ENCODE measurements at places on chromosomes 2 and 18.
A peak's percentile ranks its signal among the peaks of the same experiment; 100 is the strongest.

GRCh38 chr2:99863236-99863902 lies 279.0 kb downstream of the AFF3 start:
- no peak for DNase-seq

- no peak for DNase-seq
Measured at GRCh38 chr2:96498021-96498431, 7.1 kb downstream of the NEURL3 start.

DNA sequence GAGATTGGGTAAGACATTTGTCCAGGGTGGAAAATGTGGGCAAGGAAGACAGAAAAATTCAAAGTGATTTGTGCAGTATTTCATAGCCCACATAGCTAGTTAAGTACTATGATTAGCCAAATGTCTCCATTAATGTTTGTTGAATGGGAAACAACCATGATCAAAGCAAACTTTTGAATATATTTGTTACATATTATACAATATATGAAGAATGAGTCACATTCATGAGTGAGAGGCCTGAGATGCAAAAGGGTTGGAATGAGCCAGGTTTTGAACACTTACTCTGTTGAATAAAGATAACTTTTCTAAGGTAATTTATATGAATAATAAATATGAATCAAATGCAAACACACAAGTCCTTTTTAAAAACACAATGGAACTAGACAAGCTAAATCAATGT lies 984.5 kb upstream of the CDH2 start:
- no peak for DNase-seq

- DNase-seq, result no peak
Measured at GRCh38 chr2:197515315-197515738, 539 bp upstream of the MOB4 start.

DNA sequence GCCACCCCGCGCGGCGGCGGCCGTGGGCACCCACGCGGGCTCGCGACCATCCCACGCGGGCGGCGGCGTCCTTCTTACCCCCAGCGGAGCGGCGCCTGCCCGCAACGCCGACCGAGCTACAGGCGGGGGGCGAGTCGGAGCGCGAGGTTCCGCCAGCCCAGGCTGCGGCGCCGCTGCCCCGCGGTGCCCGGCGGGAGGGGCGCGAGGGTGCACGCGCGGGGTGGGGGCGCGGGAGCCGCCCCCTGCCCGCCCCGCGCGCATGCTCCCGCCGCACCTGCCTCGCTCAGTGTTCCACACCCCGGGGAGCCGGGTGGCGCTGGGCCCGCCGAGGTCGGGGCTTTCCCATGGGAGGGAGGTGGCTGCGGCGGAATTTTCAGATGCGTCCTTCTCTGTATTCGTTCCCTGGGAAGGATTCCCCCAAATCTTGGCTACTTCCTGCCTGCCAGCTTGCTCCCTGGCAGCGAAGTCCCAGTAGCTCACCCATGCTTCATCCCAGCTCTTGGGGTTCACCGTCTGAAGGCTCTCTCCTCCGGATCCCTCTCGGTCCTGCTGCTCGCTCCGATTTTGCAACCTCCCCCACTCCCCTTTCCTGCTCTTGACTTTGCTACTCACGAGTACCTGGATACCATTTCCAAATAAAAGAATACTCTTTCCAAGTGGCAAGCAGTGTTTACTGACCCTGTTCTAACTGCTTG lies at the start of gene L3MBTL4:
Gene L3MBTL4 (minus strand): TSS at position 189 of the 695 bp plus-strand sequence. CDS start 103,286 bp downstream, outside the sequence.
- peak; percentile 38 for DNase-seq

DNA sequence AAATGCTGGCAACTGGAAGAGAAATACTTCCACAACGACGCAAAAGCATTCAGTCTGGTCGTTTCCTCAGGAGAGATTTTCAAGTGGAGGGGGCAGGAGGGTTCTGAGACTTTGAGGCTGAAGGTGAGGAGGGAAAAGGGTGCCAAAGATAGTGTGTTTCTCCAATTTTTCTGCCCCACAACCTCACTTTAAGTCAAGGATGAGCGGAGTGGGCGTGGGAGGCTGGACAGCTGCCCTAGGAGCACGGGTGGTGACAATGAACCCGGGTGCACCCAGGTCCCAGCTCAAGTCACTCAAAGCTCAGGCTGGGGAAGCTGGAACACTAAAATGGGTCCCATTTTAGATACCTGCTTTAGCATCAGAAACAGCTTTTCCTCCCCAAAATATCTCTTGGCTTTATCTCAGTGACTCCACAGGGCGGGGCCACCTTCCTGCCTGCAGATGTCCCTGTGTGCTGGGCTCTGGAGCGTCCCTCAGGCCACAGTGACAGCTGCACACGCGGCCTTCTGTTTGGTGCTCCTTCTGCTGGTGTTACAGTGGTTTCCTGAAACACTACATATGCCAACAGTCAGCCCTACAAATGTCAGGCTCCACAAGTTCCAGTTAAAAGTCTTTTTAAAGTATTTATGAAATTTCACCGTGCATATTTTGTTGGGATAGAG lies 1.4 kb upstream of the MBP start:
- no peak for DNase-seq

GRCh38 chr2:38602136-38602731 lies 494 bp downstream of the HNRNPLL start:
- DNase-seq, result no peak

GRCh38 chr2:80361904-80362303 lies 57.4 kb upstream of the LRRTM1 start:
- no peak for DNase-seq

DNA sequence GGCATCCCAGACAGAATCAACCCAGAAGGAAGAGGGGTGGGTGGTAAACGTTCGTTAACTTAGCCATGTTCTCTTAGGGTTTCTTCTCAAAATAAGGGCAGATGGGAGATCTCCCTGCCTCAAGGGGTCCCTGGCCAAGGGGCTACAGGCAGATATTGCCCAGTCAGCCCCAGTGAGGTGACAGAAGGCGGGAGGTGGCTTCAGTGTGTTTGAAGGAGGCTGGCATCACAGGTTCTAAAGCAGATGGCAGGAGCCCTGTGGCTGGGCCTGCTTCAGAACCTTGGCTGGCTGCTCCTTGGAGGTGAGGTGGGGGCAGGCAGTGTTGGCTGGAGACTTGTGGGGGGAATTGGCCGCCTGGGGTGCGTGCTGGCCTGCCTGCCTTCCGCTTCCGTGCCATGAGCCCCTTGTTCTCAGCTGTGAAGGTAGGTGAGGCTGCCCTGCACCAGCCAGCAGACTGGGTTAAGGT lies 23.5 kb downstream of the HPCAL1 start:
- DNase-seq, result no peak

- peak; percentile 63 for DNase-seq
Measured at GRCh38 chr2:187842978-187843847, 289.0 kb upstream of the TFPI start.

- DNase-seq, result no peak
Measured at GRCh38 chr2:16005389-16005788, 65.0 kb downstream of the MYCN start.

- no peak for DNase-seq
Measured at GRCh38 chr2:109171444-109172334, 42.7 kb downstream of the SH3RF3 start.

DNA sequence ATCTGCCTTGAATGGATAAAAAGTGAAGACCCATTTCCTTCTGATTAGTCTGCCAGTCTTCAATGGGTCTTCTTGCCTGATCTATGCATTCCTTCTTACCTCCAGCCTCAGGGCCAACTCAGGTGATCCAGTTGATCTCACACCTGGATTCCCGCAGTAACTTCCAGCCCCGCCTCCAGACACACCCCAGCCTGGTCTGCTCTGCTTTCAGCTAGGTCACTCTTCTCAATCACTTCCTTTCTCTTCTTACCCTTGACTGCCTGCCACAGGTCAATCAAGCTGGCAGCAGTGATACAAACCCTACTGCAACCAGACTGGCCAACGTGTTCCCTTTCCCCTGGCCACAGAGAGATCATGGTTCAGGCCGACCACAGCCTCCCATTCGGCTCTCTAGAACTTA lies 263.6 kb downstream of the ZNF516 start:
- DNase-seq, result no peak

DNA sequence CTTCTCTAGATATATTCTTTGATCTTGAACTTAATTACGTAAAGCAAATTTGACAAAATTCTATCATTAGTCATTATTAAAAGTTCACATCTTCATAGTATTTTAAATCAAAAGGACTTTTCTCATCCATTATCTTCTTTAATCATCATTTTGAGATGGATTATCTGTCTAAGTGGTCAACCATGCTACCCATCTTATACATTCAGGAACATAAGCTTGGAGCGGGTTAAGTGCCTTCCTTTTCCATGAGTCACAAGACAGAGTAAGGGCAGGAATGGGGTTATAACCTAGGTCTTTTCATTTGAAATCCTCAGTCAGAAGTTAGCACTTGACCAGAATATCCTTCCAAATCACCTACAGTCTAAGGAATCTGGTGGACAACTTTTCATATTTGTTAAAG lies 297.1 kb downstream of the TCF4 start:
- DNase-seq, result no peak

DNA sequence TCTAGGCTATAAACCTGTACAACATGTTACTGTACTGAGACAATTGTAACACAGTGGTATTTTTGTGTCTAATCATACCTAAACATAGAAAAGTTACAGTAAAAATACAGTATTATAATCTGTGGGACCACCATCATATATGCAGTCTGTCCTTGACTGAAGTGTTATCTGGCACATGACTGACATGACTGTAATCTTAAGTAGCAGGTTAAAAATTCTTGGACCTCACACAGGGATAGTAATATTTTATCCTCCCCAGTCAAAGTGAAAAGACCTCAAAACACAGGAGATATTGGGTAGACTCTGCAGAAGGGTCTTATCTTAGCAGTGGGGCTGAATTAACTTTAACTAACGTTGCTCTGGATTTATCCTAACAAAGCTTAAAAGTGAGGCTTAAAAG lies 4.9 kb upstream of the SCN9A start:
- no peak for DNase-seq

DNA sequence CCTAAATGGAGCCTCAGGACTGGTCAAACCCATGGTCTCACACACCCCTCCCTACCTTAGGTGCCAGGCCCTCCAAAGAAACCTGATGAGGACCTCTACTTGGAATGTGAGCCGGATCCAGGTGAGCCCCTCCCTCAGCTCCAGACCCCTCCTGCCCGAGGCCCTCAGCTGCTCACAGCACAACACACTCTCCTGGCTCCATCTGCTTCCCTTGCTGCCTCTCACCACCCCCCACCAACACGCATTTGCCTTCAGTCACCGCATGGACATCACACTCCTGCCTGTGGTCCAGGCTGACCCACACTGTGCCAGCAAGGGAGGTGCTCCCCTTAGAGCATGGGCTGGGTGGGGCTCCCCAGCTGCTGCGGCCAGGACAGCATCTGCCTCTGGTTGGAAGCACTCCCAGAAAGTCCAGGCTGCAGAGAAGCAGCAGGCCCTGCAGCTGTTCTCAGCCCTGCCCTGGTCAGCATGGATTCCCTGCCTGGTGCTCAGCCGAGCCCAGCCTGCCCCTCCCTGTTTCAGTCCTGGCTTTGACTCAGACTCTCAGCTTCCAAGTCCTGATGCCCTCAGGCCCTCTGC lies 15.1 kb downstream of the SH2D6 start:
- DNase-seq, result peak; percentile 97

- DNase-seq, result no peak
Measured at GRCh38 chr2:203989521-203989920, 53.0 kb downstream of the ICOS start.

GRCh38 chr2:30287857-30288513 lies 56.7 kb downstream of the LBH start:
- DNase-seq, result no peak

DNA sequence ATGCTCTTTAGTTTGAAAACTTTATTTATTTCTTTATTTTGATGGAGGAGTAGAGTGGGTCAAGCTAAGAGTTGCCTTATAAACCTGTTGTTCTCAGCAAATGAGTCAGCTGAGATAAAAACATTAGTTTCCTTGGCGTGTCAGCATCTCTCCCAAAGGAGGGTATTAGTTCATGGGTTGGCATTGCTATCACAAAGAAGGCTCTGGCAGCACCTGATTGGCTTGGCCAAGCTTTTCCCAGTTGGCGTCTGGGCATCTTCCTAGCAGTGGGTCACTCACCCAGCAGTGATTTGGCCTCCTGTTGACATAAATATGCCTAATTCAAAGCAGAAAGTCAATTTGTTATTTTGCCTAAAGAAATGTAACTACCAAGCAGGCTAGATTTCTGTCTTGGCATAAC lies 200.7 kb upstream of the TNP1 start:
- no peak for DNase-seq

DNA sequence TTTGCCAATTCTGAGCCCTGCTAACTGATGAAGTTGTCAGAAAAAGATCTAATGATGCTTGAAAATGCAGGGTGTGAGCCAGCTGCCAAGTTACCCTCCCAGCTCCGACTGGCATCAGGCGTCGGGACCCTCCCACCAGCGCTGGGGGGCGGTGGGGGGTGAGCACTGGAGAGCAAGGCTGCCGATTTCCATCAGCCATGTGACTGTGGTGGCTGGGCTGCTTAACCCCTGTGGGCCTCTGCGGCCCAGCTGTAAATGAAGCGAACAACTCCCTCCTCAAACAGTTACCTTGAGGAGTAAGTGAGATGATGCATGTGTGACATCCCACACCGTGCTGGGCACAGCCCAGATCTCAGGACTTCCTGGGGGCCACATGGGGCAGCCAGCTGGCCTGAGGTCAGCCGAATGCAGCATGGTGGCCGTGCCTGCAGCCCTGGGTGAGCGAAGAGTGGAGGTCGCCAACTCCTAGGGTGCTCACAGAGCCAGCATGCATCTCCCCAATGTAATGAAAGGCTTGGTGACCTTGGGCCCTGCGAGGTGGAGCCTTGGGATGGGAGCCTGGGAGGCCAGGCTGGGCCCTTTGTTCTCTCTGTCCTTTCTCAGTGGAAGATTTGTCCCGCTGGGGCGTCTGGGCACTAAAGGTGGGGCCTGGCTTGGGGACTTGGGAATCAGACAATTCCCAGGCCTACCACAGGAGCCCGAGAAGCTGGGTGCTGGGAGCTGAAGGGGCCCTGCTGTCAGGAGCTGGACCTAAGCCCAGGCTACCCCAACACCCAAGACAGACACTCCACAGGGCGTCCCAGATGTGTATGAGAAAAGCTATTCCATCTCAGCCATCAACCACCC lies 25.1 kb downstream of the CIB4 start:
- DNase-seq, result peak; percentile 56

DNA sequence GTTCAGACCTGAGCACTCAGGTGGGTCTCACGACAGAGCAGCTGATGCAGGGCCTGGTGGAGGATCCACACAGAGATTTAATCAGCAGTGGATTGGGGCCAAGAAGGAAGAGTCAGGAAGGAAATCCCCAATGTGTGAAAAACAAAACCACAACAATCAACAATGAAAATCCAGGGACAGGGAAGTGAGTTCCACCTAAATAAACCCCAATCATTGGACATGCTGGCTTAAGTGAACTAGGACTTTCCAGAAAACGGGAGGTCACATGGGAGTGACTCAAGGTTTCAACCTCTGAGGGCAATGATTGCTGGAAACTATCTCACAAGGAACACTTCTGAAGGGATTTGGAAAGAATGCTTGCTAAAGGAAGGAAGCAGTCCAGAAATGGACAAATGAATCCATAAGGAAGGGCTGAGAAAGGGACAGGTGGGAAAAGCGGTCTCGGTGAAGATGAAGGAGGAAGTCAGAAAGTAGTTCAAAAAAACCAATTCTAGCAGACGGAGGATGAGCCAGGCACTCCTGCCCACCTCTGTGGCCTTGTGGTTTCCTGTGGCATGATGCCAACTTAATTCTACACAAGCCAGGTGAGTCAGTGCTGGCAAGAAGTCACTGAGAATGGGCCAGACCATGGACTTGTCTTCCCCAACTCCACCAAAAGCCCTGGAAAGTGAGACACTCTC lies 15.4 kb upstream of the XDH start:
- no peak for DNase-seq

- DNase-seq, result no peak
Measured at GRCh38 chr2:136282251-136282650, 164.3 kb upstream of the CXCR4 start.

- DNase-seq, result no peak
Measured at GRCh38 chr2:217270485-217271121, 410.7 kb upstream of the TNP1 start.

Data from Ammon's horn (tissue), 1 donor.